ENCODE measurements at places on chromosomes 4 and X.

DNA sequence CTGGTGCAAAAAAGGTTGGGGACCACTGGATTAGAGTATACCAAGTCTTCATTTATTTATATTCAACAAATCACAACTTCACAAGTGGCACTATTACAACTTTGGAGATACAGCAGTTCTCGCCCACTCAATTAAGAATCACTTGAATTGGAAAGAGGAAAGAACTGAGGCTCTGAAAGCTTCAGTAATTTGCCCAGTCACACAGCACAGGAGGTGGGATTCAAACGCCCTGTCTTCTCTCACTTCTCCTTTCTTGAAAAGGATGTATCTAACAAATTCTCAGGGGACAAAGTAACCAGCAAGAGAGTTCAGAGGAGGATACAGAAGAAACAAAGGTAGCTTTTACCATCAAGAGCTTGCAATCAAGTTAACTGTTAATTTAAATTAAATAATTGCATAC is 12.4 kb downstream of the SMIM14 start:
- DNase-seq: no peak

- no peak for DNase-seq
Measured at GRCh38 chr4:5218376-5219069, 167.2 kb downstream of the STK32B start.

DNA sequence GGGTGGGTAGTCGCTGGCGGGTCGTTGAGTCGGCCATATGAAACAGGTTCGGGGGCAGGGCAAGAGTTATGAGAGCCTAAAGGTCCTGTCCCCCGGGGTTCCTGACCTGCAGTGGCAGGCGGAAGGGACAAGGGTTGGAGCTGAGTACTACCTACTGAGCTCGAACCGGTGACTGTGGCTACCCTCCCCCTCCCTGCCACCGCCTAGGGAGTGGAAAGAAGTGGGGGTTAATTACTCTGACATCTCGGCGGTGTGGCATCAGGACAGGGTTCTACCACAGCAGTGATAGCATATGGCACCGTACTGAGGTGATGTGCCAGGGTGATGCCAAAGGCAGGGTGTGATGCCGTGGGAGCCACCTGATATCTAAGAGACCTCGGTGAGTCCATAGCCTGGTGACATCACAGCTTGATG is 307 bp downstream of the ATG4A start:
- no peak for DNase-seq

DNA sequence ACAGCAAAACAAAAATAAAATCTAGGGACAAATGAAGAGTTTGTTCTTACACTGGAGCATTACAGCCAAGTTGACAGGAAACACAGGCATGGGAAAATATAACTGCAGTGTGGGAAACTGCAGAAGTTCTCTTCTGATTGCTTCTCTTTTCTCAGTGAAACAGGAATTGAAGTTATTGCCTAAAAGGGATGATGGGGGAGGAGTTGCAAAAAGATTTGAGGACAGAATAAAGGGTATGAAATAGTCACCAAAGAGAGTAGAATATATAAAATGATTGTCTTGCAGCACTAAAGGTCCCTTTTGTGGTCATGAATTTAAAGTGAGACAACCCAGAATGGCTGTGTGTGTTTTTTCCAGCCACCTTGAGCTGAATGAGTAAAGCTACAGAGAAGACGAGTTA is 103.7 kb downstream of the JADE1 start:
- no peak for DNase-seq

- DNase-seq: peak; percentile 50
Measured at GRCh38 chr4:173537613-173538147, 7.7 kb upstream of the HAND2 start.

- no peak for DNase-seq
Measured at GRCh38 chrX:133937022-133937421, 48.4 kb downstream of the GPC3 start.

- peak; percentile 51 for DNase-seq
Measured at GRCh38 chr4:110615353-110616237, 7.3 kb downstream of the PITX2 start.

DNA sequence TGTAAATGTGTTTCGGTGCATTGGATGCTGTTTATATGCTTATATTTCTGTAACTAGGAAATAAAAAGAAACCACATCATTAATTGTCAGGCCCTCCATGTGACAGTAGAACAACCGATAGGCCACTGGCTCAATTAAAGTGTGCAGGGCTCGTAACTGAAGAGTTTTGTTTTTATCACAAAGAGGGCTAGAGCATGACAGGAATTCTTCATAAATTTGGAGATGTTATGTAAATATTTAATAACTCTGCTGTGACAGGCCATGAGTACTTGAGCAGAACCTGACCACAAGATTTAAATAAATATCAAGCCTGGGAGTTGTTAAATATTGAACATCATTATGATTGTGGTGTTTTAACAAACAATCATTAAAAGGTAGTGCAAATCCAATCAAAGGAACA is 55.9 kb downstream of the MID1 start:
- no peak for DNase-seq

DNA sequence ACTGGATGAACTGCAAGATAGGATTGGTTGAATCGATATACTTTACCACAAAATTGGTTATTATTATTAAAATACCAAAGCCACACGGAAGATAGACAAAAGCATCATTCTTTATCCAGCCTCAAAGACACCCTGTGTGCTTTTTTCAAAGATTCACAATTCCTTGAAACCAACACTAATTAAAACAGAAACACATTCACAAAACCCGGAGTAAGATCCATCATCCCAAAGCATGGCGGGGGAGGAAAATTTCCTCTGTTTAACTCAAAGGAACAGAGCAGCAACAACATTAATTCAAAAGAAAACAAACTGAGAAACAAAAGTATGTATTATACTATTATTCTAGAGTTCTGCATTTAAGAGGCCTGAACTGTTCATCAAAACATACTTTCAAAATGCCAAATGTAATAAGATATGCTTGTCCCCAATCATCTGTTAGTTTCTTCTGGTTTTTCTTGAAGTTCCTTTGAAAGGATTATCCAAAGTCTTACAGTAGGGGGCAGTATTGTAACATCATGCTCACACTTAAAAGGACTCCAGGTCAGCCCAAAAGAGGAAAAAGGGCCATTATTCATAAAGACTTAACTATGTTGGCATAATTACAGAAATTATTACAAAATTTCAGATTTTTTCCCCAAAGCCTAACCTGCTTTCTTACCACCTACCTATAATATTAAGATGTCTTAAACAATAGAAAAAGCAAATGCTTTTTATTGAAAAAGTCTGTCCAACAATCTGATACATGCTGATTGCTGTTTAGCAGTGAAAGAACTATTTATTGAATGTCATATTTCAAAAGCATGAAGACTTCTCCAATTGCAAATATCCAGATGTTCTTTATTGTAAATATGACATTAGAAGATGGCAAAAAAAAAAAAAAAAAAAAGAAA is 168.7 kb downstream of the SCFD2 start:
- peak; percentile 84 for DNase-seq

Measured in brain (organoid and tissue), 16 donors.